ENCODE measurements at places on chromosomes 6 and 20. TPM values are rescaled to one million over a fixed set of nuclear protein-coding genes. Genes with fewer than 3 reads are reported as not detected.

OR2W1 gene
- not detected for polyA plus RNA-seq

NCOA7 gene
- 7.5 TPM for polyA plus RNA-seq

GRCh38 chr6:90264561-90264960 lies 32.1 kb downstream of the BACH2 start:
- no peak overlapping the region for H3K4me3 ChIP-seq
- H3K4me1 ChIP-seq, result no peaks in the 10 kb centered on the region
- no peak overlapping the region for H3K27ac ChIP-seq
- no peaks in the 10 kb centered on the region for H3K36me3 ChIP-seq

GRCh38 chr20:44732327-44732726 lies 13.3 kb upstream of the KCNK15 start:
- H3K27me3 ChIP-seq, result no peaks in the 10 kb centered on the region
- no peak for DNase-seq
- peaks cover 16% of the 10 kb centered on the region for H3K4me1 ChIP-seq
- H3K27ac ChIP-seq, result no peak overlapping the region

GRCh38 chr6:73508776-73509175 lies 12.1 kb downstream of the EEF1A1 start:
- no peaks in the 10 kb centered on the region for H3K4me1 ChIP-seq
- no peak for DNase-seq
- no peak overlapping the region for H3K27ac ChIP-seq

DNA sequence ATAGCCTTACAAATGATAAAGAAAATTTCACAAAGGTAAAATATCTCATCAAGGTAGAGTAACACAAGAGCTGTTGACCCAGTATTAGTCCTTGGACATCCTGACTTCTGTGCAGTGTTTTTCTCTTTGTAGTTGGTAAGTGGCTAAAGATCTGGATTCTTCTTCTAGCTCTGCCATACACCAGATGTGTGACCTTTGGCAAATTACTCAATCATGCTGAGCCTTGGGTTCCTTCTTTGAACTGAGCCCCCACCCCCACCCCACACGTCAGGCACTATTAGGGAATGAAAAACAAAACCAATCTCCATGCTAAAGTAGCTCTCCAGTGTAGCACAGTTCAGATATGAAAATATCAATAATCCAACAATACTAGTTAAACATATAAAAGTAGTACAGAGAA lies 15.1 kb upstream of the TRIM39 start:
- H3K27me3 ChIP-seq, result no peaks in the 10 kb centered on the region
- H3K36me3 ChIP-seq, result no peaks in the 10 kb centered on the region
- H3K4me3 ChIP-seq, result no peak overlapping the region
- no peak overlapping the region for H3K27ac ChIP-seq
- no peaks in the 10 kb centered on the region for H3K4me1 ChIP-seq
- DNase-seq, result no peak

Measured in testis (tissue), 5 donors.